ENCODE measurements at places on chromosomes 2 and 18. TPM values are rescaled to one million over a fixed set of nuclear protein-coding genes. Genes with fewer than 3 reads are reported as not detected.

GRCh38 chr2:42227491-42227890, 58.3 kb downstream of the EML4 start:
- DNase-seq, result no peak

DNA sequence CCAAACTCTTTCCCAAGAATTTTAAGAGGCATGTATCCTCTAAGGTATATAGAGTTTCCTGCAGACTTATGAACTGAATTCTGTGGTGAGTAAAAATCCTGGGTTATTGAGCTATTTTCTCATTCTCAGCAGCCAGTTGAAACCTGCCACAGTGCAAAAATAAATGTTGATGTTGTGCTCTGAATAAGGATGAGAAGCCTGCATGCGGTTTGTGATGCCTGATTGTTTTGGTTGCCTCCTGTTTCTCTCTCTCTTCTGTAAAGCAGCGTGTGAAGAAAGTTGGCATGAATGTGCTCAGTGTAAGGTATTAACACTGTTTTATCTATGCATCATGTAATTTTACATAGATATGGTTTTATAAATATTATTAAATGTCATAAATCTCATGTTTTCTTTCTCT, 452.6 kb downstream of the CDH2 start:
- DNase-seq, result no peak

DNA sequence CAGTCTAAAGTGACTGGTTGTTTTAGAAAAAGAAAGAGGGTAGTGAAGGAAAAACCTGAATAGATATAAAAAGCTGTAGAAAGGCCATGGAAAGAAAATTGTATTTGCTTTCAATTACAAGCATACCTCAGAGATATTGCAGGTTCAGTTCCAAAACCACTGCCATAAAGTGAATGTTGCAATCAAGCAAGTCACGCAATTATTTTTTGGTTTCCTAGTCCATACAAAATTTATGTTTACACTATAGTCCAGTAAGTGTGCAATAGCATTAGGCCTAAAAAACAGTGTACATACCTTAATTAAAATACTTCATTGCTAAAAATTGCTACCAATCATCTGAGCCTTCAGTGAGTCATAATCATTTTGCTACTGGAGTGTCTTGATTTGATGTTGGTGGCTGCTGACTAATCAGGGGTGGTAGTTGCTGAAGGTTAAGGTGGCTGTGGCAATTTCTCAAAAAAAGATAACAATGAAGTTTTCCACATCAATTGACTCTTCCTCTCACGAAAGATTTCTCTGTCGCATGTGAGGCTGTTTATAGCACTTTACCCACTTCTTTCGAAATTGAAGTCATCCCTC, 2003.8 kb upstream of the PIK3C3 start:
- no peak for DNase-seq

- DNase-seq, result no peak
Observed at GRCh38 chr2:190860985-190861680, 19.5 kb upstream of the GLS start.

DNA sequence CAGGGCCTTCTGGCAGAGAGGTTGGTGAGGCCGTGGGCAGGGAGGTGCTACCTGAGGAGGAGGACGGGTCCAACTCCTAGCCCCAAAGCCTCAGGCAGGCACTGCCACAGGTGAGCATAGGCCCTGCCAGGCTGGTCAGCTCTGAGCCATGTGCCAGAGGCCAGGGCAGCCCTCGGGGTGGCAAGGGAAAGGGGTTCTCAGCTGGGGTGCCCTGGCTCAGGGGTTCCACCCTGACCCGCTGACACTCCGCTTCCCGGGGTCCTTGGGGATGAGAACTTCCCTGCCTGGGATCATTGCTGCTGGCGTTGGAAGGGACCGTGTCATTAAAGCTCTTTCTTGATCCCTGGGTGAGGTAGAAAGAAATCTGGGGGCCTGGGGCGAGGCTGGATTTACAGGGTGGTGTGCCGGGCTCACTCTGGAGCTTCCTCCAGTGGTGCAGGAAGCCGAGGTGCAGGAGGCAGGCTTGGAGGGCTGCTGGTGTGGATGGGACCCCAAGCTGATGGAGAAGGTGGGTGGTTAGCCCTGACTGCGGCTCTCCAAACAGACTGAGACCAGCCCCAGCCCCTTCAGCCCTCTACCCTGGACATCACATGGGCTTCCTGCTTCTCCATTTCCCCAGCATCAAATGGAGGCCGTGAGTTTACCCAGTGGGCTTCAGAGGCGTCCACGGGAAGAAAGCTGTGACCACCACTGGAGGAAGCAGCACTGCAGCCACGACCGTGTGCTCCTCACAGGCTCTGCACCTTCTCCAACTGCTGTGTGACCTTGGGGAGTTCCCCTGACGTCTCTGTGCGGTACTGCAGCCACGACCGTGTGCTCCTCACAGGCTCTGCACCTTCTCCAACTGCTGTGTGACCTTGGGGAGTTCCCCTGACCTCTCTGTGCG, 295.2 kb downstream of the NDUFA10 start:
- no peak for DNase-seq

GRCh38 chr18:12041561-12041960, 52.1 kb upstream of the ANKRD62 start:
- no peak for DNase-seq

- DNase-seq, result no peak
Observed at GRCh38 chr2:222290401-222290735, 8.4 kb downstream of the PAX3 start.

- DNase-seq, result no peak
Observed at GRCh38 chr18:24913507-24914170, 438.3 kb downstream of the ZNF521 start.

DNA sequence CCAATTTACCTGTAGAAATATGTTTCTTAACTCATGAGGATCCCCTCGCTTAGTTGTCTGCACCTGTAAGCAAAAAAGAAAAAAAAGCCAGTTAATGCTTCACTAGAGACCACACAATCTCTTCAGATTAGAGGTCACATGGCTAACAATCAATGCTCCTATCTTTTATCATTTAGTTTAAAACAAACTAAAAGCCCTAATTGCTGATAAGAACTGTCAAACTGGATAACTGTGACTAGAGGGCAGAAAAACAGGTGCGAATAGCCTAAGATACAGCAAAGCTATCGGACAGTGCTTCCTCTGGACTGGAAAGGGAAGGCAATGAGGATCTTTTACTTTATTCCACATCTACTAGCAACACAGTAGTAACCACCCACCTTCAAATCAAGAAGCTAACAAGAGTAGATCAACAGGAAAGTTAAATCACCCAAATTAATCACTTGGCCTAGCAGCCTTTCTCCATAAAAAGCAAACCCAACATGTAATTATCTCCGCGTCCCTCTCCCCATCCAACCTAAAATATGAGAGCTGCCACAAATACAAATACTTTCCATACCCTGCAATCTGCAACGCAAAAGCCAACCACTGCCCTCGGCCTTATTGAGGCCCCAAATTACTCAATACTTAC, 734 bp downstream of the SLC25A12 start:
- no peak for DNase-seq

DNA sequence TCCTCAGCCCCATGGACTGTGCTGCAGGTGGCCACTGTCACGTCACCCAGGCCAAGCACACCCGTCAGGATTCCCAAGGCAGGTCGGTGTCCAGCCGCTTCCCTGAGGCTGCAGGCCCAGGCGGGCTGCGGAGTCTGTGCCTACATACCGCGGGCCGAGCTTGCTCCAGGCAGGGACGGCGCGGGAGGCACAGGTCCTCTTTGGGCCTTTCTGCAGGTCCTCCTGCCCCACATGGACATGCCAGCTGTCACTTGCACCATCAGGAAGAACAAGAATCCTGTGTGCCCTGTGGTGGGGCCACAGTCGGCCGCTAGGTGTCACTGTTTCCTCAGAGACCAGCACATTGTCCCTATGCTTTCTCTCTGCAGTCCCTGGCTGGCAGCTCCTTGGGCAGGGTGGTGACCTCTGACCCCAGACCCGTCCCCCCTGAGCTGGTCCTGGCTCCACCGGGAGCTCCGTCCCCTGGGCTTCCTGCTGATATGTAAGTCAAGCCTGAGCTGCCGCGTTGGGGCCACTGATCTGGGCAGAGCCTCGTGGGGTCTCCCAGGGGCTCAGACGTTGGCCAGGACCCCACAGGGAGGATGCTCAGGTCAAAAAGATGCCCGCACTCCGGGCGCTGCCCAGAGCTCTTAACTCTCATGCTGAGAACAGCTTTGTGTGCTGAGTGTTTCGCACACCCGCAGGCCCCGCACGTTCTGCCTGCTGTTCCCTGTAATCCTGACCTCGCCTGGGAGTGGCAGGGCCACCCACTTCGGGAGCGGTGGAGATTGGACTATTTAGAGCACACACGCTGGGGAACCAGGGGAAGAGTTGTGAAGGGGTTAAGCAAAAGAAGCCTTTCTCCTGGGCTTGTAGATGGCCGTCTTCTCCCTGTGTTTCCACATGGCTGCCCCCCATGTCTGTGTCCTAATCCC, 17.3 kb upstream of the AGXT start:
- DNase-seq, result peak; percentile 31

- DNase-seq, result no peak
Observed at GRCh38 chr2:174827371-174828369, 63.4 kb upstream of the CHRNA1 start.

GRCh38 chr18:55446996-55447671, 140.9 kb downstream of the TCF4 start:
- DNase-seq, result no peak

STARD6 gene
- polyA plus RNA-seq, result 0.21 TPM

TTN gene
- polyA plus RNA-seq, result 0.72 TPM

ZSWIM2 gene
- polyA plus RNA-seq, result not detected

All from left renal cortex interstitium (tissue), 4 donors.